ENCODE measurements at places on chromosomes 2 and 18. TPM values are rescaled to one million over a fixed set of nuclear protein-coding genes. Genes with fewer than 3 reads are reported as not detected.

GRCh38 chr2:228094377-228094921 is 87.0 kb downstream of the SPHKAP start:
- no peak overlapping the region for H3K4me3 ChIP-seq
- no peaks in the 10 kb centered on the region for H3K36me3 ChIP-seq
- no peaks in the 10 kb centered on the region for H3K27me3 ChIP-seq
- H3K27ac ChIP-seq, result no peak overlapping the region
- DNase-seq, result no peak

DNA sequence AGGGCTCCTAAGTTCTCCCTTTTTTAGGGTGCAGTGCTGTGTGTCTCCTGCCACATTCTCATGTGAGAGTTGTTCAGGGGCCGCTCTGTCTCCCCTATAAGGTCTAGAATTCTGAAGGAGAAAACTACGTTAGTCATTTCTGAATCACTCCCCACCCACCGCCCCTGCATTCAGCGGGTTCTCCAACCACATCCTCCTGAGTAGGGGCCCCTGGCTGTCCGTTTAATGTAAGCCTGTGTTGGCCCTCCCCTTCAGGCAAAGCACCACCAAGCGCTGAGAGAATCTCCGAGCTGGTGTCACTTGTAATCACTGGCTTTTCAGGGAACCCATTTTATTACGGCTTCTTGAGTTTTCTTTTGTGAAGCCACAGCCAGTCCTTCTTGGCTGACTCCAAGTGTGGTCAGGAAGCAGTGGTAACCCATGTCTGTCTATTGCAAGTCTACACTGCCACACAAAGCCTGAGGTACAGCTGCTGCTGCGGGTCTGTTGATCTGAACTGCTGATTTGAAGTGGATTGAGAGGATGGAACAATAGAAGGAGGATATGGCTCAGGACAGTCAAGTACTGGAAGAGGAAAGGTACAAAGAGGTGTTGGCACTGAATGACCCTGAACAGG is 16.9 kb downstream of the LCT start:
- H3K4me3 ChIP-seq, result no peak overlapping the region
- no peak for DNase-seq
- no peaks in the 10 kb centered on the region for H3K36me3 ChIP-seq
- H3K27me3 ChIP-seq, result no peaks in the 10 kb centered on the region
- no peak overlapping the region for H3K27ac ChIP-seq
- no peaks in the 10 kb centered on the region for H3K4me1 ChIP-seq

DNA sequence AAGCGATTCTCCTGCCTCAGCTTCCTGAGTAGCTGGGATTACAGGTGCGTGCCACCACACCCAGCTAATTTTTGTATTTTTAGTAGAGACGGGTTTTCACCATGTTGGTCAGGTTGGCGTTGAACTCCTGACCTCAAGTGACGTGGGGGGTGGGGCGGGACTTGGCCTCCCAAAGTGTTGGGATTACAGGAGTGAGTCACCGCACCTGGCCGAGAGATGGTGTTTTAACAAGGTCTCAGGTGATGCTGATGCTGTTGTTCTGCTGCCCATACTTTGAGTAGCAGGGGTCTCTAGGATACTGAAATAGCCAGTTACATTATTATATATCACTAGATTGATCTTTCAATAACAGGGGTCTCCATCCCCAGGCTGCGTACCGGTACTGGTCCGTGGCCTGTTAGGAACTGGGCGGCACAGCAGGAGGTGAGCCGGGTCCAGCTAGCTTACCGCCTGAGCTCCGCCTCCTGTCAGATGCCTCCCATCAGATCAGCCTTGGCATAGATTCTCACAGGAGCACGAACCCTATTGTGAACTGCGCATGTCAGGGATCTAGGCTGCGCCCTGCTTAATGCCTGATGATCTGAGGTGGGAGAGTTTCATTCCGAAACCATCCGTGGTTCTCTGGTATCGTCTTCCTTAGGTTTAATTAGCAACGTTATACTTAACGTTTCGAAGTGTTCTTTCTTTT is 48.3 kb upstream of the SLC38A11 start:
- H3K4me3 ChIP-seq, result no peak overlapping the region
- no peak for DNase-seq
- peaks cover 6% of the 10 kb centered on the region for H3K27me3 ChIP-seq
- H3K4me1 ChIP-seq, result no peaks in the 10 kb centered on the region
- no peak overlapping the region for H3K27ac ChIP-seq
- H3K36me3 ChIP-seq, result no peaks in the 10 kb centered on the region

GRCh38 chr18:2402084-2402483 is 169.2 kb downstream of the METTL4 start:
- H3K4me3 ChIP-seq, result no peak overlapping the region
- no peaks in the 10 kb centered on the region for H3K36me3 ChIP-seq
- no peak for DNase-seq
- H3K27ac ChIP-seq, result no peak overlapping the region

GRCh38 chr2:124602759-124603158 is 577.7 kb downstream of the CNTNAP5 start:
- no peak overlapping the region for H3K4me3 ChIP-seq
- no peak overlapping the region for H3K27ac ChIP-seq
- no peaks in the 10 kb centered on the region for H3K27me3 ChIP-seq

DNA sequence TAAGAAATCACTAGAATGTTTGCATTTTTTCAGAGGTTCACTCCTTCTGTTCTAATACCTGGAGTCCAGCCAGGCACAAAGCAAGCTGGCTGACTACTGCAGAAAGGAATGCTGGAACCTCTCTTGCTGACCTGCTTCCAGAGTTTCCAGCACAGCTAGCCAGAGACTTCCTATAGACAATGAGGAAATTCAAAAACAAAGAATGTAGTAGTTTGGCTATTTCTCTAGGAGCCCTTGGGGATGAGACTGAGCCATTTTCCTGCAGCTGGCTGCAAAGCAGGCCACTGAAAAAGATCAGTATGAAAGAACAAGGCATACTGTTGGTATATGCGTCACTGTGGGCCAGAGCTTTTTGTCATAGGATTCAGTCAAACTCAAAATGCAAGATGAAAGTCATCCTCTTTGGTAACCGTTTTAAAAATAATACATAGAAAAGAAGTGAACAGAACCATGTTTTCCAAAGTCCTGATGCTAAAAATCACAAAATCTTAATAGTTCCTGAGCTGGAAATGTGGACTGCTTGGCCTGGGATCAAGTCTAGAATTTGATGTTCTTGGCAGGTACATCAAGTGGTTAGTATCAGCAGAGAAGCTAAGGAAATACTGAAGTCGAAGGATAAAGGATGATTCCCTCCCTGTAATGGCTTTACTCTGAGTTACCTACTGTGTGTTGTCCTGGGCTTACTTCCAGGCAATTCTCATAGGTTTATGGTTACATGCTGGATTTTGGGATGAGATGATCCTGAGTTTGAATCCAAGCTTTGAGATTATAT is 9.0 kb upstream of the DSEL start:
- H3K36me3 ChIP-seq, result no peaks in the 10 kb centered on the region
- peak; percentile 95 for DNase-seq
- peaks cover 14% of the 10 kb centered on the region for H3K4me1 ChIP-seq
- no peak overlapping the region for H3K4me3 ChIP-seq
- H3K27ac ChIP-seq, result peak overlapping the region; percentile 77

DNA sequence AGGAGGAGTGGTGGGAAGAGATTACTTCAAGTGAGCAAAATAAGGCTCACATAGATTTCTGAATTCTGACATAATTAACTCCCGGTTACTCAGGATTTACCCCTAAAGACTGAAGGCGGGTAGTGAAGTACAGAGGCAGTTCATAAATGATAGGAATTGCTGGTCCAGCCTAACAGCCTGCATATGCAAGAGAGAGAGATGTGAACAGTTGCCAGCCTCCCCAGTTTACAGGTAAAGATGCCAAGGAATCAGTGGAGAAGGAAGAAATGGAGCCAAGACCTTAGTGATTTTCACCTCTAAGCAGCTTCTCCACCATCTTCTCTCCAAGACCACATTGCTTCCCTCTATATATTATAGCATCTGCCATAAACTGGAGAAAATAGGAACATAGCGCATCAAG is 91.8 kb upstream of the THUMPD2 start:
- no peak overlapping the region for H3K27ac ChIP-seq
- H3K36me3 ChIP-seq, result no peaks in the 10 kb centered on the region
- no peak overlapping the region for H3K4me3 ChIP-seq
- no peaks in the 10 kb centered on the region for H3K4me1 ChIP-seq
- H3K27me3 ChIP-seq, result no peaks in the 10 kb centered on the region

The PIGN gene
- 31.1 TPM for total RNA-seq

The CHN1 gene
- 29.0 TPM for total RNA-seq

The DNAH7 gene
- 0.05 TPM for total RNA-seq

The DPP10 gene
- total RNA-seq, result not detected

The MGAT5 gene
- 84.1 TPM for total RNA-seq

All from endothelial cell of umbilical vein (primary cell).